ENCODE measurements at places on chromosomes 7 and 10.

DNA sequence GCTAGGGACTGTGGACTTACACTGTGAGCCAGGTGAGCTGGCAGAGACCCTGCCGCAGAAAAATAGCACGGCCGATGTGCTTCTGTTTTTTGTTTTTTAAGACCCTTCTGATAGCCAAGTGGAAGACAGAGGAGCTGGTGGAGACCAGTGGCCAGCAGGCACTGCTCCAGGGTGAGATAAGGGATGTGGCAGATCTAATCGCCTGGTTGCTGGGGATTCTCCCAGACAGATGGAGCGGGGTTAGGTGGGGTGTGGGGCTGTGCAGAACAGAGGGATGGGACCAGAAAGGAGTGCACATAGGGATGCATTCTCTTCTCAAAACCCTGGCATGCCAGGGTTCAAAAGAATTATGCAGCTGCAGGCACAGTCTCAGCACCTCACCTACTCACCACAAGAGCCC lies 82.2 kb downstream of the VOPP1 start:
- no peak for DNase-seq

DNA sequence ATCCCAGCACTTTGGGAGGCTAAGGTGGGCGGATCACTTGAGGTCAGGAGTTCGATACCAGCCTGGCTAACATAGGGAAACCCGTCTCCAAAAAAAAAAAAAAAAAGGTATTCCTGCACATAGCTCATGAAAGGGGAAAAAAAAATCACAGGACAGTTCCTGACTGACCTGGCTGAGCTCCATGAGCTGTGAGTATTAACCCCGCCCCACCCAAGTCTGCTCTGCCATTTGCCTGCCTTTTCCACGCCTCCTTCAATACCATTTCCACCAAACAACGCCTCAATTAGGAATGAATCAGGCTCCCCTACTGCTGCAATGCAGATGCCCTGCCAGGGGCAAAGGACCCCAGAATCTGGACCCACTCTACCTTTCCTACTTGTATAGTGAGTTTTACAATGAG lies 55.0 kb downstream of the PDIA4 start:
- DNase-seq, result peak; percentile 11

DNA sequence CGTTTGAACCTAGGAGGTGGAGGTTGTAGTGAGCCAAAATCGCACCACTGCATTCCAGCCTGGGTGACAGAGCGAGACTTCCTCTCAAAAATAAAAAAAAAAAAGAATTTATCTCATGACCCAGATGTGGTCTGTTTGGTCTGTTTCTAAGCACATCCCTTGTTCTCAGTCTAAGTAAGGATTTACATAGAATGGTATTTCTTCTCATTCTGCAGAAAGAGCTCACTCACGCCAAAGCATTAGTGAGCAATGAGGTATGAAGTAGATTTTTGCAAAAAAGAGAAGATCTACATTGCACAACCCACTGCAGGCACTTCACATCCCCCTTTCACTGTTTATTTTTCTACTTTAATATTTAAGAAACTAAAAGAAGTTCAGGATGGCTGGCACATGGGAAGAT lies 76.5 kb upstream of the FGL2 start:
- no peak for DNase-seq

- peak; percentile 48 for DNase-seq
Measured at GRCh38 chr10:123614888-123615287, 51.3 kb upstream of the GPR26 start.

DNA sequence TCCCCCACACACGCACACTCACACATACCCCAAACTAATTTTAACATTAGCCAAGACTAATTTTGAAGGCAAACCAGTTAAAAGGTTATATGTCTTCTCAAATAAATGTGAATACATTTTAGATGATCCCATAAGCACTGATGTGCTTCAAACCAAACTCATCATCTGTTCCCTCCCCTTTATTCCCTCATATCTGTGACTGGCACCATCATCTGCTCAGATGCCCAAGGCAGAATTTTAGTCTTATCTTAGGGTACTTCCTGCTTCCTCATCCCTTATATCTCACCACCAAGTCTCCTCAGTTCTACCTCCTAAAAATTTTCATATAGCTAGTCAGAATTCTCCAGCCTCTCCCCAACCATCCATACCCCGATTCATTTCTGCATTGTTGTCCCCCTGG lies 80.4 kb downstream of the UPF2 start:
- no peak for DNase-seq

DNA sequence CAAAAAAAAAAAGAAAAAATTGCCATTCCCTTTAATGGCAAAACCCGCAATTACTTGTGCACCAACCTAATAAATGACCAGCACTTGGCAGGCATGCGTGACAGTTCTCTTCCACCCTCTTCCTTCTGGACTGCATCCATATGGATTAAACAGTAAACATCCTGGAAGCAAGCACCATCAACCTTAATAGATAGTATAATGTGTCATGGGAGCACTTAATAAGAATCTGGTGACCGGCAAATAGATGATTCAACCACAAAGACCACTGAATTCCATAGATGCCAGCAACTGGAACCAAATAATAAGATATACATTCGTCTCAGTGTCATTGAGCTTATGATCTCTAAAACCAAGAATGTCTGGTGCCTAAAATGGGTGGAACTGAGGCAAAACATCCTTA lies 610.2 kb downstream of the CALN1 start:
- no peak for DNase-seq

DNA sequence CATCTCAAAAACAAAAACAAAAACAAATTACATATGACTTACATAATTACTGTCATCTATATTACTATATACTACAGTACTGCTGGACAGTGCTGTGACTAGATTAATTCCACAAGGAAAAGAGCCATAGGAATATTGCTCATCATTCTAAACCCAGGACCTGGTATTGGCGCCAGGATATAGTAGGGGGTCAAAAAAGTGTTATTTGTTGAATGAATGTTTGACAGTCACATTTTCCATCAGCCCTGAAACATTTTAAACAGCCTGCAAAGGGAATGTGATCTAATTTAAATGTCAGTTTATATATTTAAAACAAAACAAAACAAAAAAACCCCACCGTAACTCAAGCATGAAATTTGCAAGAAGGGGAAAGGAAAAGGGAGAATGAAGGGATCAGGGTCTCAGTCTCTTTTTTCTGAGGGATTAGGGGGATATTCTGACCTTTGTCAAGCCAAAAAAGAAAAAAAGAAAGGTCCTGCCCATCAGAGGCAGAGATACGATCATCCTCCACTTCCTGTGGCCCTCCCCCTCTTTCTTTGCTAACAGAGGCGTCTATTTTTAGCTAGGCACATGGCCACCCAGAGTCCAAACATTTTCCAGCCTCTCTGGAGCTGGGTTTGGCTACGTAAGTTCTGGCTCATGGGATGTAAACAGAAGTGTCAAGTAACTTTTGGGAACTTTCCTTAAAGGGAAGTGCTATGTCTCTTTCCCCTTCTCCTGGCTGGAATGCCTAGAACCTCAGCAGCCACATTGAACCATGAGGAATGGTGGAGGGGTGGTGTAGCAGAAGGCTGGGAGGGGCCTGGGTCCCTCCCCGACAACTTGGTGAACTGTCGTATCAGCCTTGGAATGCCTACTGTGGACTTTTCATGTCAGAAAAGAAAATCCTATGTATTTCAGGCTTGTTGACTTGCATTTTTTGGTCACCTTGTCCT lies 44.6 kb upstream of the DLG5 start:
- peak; percentile 82 for DNase-seq

GRCh38 chr7:74489997-74490945 lies 36.6 kb downstream of the GTF2IRD1 start:
- DNase-seq, result no peak

- no peak for DNase-seq
Measured at GRCh38 chr10:95346715-95347401, 56.1 kb upstream of the PDLIM1 start.

GRCh38 chr10:80191589-80192270 lies 13.6 kb downstream of the ANXA11 start:
- no peak for DNase-seq

GRCh38 chr10:26739071-26739631 lies 41.6 kb downstream of the PDSS1 start:
- no peak for DNase-seq

DNA sequence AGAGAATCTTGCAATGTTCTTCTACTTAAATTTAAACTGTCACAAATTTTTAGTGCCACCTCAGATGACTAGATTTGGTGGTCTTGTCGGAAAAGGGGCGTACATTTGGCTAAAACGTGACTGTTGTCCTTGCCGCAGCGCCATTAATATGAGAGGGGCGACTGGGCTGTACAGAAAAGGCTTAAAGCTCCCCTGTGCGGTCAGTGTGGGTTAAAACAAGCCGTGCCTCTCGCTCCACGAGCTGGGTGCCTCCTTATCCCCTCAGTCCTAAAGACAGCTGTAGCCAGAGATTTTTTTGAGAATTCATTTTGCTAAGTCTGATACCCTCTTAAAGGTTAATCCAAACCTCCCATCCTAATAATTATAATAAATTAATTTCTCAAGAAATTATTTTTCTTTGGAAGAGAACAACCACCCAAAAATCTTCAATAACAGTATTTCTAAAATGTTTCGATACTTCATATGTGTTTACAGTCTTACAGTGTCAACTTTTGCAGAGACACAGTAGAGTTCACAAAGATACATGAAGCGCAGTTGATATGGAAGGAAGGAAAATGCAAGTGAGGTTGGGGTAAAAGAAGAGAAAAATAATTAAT lies 68.6 kb downstream of the C7orf25 start:
- peak; percentile 47 for DNase-seq

GRCh38 chr7:94182066-94182465 lies 177.9 kb upstream of the BET1 start:
- peak; percentile 85 for DNase-seq

- DNase-seq, result peak; percentile 0
Measured at GRCh38 chr7:120273476-120273975, 551 bp downstream of the KCND2 start.

GRCh38 chr7:84237533-84238173 lies 43.1 kb upstream of the SEMA3A start:
- peak; percentile 96 for DNase-seq

- no peak for DNase-seq
Measured at GRCh38 chr10:76549171-76549570, 1088.4 kb downstream of the KCNMA1 start.

DNA sequence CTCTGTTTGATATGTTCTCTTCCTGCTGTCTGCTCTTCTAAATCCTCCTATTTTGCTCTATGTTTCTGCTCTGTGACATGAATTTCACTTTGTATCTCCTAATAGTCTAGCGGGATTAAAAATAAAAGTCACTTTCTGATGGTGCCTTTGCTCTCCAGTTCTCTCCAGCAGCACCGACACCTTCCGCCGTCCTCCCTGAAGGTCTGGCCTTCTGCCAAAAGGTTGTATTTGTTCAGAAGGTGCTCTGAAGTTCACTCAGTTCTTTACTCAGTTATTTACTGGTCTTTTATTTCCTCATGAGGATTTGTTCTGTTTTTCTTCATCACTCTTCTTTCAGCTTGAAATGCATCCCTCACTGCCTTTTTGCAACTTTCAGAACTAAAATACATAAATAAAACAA lies 11.2 kb upstream of the EPHA1 start:
- no peak for DNase-seq

GRCh38 chr7:794671-795329 lies 37.5 kb upstream of the SUN1 start:
- DNase-seq, result no peak

- DNase-seq, result peak; percentile 51
Measured at GRCh38 chr7:80236681-80237080, 102.0 kb downstream of the GNAI1 start.

- DNase-seq, result no peak
Measured at GRCh38 chr10:43222210-43222720, 44.6 kb downstream of the RASGEF1A start.

- DNase-seq, result no peak
Measured at GRCh38 chr10:5555881-5556280, 31.1 kb downstream of the CALML3 start.

DNA sequence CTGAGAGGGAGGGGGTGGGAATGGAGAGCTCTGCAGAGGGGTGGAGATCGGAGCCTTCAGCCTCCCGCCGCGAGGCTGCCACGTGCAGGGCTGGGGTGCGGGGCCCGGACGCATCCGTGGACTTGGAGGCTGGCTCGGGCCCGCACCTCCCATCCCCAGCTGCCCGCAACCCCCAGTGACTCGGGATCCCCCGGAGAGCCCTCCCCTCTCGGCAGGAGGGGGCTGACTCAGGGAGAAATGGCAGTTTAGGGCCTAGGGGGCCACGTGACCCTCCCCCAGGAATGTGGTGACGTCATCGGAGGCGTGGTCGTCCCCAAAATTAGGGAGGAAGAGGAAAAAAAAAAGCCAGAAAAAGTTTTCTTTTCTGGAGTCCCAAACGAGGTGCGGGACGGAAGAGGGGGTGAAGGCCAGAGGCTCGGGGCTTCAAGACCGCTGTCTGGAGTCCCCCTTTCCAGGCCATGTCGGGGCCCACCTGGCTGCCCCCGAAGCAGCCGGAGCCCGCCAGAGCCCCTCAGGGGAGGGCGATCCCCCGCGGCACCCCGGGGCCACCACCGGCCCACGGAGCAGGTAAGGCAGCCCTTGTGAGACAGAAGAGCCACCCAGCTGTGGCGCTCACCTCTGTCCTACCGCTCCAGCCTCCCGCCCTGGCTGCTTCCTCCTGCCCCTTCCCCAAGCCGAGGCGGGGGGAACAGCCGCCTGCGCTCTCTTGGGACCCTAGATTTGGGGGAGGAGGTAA lies at the start of gene TRIP6:
TSS of gene TRIP6 (plus strand) at position 348 of the 736 bp plus-strand sequence. CDS start at position 459, 111 bp downstream.
- DNase-seq, result peak; percentile 92

GRCh38 chr10:127890216-127890615 lies 2.5 kb downstream of the CLRN3 start:
- no peak for DNase-seq

- peak; percentile 49 for DNase-seq
Measured at GRCh38 chr10:33612551-33612950, 278.1 kb upstream of the NRP1 start.

- no peak for DNase-seq
Measured at GRCh38 chr10:10589540-10590303, 427.9 kb upstream of the CELF2 start.

GRCh38 chr10:99234041-99234790 lies 1.4 kb downstream of the HPSE2 start:
- peak; percentile 56 for DNase-seq

DNA sequence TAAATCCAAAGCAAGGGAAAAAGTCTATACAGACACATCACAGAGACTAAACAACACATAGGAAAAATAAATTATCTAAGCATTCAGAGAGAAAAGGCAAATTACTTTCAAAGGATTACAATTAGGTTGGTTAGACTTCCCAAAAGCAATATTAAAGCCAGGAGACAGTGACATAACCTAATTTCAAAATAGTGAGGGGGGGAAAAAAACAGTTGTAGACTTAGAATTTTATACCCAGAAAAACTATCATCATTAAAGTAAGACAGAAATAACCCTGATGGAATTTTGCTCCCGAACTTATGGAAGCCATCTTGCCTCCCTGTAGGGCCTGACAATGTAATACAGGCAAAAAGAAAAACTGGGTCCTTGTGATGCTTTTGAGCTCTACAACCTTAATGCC lies 18.4 kb downstream of the CRPPA start:
- no peak for DNase-seq

- peak; percentile 26 for DNase-seq
Measured at GRCh38 chr7:23533238-23533604, 1.4 kb upstream of the TRA2A start.

- DNase-seq, result peak; percentile 24
Measured at GRCh38 chr7:66921918-66922486, 977 bp downstream of the TMEM248 start.

- DNase-seq, result peak; percentile 67
Measured at GRCh38 chr10:114648368-114648767, 9.7 kb downstream of the ABLIM1 start.
